Thoracic aorta (tissue), 2 donors: ENCODE measurements at places on chromosomes 6 and 20.

GRCh38 chr6:12160326-12160725, 129.8 kb upstream of the EDN1 start:
- no peak for DNase-seq

- no peak for DNase-seq
Observed at GRCh38 chr20:16539280-16540021, 33.8 kb downstream of the KIF16B start.

DNA sequence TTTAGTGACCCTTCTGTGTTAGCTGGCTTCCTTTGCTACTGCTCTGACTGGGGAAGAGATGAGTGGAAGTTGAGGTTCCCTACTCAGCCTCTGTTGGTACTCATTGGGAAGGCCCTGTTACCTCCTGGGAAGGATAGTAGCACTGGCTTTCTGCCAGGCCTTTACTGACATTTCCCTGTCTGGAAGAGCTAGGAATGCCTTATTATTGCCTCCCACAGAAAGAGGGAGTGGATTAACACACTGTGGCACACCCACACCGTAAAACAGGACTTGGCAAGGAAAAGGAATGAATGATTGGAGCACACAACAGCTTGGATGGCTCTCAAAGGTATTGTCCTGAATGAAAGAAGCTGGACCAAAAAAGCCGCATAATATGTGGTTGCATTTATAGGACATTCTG, 12.2 kb downstream of the ZNF831 start:
- DNase-seq, result no peak

- DNase-seq, result no peak
Observed at GRCh38 chr20:47070176-47070575, 175.5 kb downstream of the EYA2 start.

DNA sequence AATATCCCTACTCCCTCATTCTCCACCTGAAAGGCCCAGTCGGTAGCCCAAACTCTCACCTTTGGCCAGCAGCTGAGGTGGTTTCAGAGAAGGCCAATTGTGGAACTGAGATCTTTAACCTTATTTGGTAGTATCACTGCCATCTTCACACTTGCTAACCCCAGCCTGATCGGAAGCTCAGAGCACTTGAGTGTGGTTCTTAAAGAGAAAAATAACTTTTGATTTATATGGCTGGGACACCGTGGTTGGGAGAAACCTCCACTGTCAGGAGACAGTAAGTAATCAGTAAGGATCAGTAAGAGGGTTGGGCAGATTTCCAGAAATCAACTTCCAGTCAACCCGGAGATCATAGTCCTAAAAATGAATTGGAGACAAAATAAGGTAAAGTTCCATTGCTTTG, 22.8 kb upstream of the PRSS16 start:
- no peak for DNase-seq

- no peak for DNase-seq
Observed at GRCh38 chr6:44297063-44298038, 15.8 kb downstream of the AARS2 start.

GRCh38 chr6:107658920-107659865, 164.9 kb downstream of the SCML4 start:
- DNase-seq, result no peak

GRCh38 chr20:420721-421574, 12.8 kb downstream of the RBCK1 start:
- no peak for DNase-seq

GRCh38 chr6:168562576-168563151, 121.7 kb downstream of the SMOC2 start:
- no peak for DNase-seq

DNA sequence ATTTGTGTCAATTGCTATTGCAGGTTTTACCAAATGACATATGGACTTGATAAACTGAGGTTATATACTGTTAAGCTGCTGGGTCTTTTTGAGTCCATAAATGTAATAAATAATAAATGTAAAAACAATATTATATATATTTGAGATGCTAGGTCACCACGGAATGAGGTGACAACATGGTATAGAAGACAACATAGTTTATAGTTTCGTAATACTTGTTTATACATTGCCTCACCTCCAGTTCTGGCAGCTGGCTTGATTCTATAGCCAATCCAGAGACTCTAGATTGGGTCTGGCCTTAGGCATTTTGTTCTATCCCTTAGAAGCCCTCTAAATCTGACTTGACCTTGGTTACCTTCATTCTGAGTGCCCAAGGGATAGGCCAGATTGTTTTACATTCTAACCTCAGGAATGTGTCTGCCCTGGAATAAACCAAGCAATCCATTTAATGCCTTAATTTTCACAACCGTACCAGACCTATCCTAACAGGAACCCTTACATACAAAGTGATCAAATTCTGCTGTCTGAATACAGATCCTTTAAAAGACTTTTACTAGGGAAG, 61.5 kb upstream of the STXBP5 start:
- no peak for DNase-seq

DNA sequence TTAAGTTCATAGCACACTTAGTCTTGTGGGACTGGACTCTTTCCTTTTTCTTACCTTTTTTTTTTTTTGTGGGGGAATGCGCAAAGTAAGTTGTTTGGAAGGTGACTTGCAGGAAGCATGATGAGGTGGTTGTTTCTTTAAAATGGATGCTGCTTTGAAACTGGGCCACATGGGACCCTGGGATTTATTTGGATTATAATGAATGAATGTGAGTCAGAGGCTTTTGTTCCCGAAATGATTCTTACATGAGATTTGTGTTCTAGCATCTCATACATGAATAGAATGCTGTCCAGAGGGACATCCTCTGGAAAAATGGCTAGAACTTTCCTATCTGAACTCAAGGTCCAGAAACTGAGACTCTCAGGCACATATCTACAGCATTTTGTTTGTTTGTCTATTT, 236.6 kb upstream of the RNF24 start:
- DNase-seq, result no peak

GRCh38 chr20:25223179-25223661, 24.7 kb upstream of the PYGB start:
- DNase-seq, result no peak

GRCh38 chr6:24990944-24991809, 55.4 kb upstream of the RIPOR2 start:
- no peak for DNase-seq

DNA sequence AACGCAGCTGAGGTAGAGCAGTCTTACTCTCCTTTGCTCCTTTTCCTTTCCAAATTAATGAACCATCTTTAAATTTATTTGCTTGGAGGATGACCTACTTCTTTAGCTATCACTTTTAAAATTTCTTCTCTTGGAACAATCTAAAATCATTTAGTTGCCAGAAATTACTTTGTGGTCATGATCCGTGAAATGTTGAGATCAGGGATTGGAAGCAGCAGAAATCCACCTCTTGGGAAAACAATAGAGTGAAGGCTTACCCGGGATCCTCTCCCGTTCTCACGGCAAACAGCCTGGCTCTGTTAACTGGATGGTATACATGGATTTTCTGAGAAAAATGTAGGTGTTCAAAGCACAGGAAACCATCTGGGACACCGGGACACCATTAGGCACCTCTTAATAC, 7.7 kb downstream of the AKAP12 start:
- DNase-seq, result no peak

DNA sequence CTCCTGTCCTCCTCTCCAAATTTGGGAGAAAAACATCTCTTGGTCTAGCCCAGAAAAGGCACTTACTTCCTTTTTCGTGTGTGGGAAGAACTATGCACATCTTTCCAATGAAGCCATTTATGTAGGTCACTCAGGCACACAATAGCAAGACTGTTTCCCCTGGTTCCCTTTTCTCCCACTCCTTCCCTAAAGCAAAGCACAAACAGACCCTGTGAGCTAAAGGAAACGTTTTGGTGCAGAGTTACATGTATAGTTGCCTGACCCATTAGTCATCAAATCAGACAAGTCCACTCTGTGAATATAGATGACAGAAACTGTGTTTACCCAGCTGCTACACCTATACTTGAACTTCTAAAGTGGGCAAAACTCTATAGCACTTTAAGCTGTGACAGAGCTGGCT, 474.6 kb downstream of the COL12A1 start:
- DNase-seq, result no peak

- DNase-seq, result no peak
Observed at GRCh38 chr6:154907291-154907690, 87.8 kb upstream of the TIAM2 start.

GRCh38 chr6:23245572-23245971, 676.2 kb downstream of the HDGFL1 start:
- no peak for DNase-seq

GRCh38 chr6:34227761-34228421, 8.8 kb upstream of the HMGA1 start:
- no peak for DNase-seq

DNA sequence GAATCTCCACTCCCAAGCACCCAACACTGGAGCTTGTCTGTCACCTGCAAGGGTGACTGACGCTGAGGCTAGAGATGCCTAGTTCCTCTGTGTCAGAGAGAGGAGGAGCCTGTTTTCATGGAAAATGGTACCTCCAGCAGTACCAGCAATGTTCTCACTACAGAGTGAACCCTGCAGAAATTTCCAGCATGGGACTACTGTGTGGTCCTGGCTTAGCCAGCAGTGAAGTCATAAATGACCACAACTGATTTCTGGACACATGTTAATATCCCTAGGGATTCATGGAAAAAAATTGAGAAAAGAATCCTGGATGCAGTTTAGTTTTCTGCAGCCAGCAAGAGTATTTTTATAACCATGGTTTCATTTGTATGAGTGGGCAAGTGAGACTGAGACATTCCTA, 468.1 kb downstream of the CD83 start:
- no peak for DNase-seq

- DNase-seq, result no peak
Observed at GRCh38 chr6:103273048-103273447, 1586.7 kb downstream of the HACE1 start.

GRCh38 chr6:37210313-37210968, 40.5 kb downstream of the PIM1 start:
- DNase-seq, result peak; percentile 47

DNA sequence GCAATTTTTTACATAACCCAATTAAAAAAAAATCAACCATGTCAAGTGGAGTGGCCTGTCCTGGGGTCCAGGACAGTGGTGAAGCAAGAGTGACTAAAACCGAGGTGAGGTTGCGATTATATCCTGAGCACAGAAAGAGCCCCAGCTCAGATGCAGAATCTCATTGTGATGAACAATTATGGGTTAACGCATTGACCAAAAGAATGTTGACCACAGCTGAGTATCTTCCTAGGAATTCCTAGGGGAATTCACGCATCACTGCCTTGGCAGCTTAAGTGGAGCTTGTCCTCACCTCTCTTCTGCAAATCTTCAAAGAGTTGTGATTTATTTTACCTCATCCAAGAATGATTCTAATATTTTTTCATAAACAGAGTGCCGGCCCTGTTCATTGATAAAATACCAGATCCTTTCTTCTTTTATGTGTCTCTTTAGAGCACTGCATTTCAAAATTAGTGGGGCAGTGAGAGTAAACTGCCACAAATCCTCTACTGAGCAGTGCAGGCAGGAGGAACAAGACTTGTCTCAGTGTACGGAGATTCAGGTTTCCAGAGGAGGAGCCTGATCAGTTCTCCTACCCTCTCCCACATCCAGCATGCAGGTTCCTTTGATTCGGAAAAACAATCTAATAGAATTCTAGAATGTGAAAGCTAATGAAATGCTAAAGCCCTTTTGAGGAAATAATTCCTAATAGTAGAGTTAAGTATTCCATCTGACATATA, 60.1 kb upstream of the ZNF184 start:
- no peak for DNase-seq

DNA sequence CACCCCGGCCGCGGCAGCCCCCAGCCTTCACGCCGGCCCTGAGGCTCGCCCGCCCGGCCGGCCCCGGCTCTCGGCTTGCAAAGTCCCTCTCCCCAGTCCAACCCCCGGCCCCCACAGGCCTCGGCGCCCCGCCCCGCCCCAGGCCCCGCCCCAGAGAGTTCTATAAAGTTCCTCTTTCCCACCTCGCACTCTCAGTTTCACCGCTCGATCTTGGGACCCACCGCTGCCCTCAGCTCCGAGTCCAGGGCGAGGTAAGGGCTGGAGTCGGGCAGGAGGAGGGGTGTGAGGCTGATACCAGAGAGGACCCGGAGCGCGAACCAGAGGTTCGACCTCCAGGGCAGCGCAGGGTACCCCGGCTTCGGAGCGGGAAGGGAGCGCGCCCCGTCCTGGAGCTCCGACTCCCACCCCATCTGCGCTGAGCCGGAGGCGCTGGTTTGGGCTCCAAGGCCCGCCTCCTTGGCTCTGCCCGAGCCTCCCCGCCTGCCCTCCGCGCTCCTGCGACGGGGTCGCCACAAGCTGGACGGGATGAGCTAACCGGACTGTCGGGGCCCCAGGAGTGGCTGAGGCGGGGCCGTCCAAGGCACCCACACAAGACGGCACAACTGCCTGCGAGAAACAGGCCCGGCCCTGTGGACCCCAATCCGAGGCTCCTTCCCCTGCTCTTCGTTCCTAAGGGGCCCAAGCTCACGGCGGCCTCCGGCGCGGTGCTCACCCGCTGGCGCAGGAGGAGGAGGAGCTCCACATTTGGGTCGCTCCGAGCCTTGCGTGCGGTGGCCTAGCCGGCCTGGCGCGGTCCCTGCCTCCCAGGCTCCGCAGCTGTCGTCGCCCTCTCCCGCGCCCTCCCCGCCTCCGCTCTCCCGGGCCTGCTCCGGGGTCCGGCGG, at the start of gene IRF4:
Gene IRF4, plus strand, starts transcription at position 194 of the 882 bp plus-strand sequence. CDS start 1,401 bp downstream, outside the sequence.
- DNase-seq, result no peak

GRCh38 chr6:13432526-13433184, 54.7 kb downstream of the GFOD1 start:
- no peak for DNase-seq

DNA sequence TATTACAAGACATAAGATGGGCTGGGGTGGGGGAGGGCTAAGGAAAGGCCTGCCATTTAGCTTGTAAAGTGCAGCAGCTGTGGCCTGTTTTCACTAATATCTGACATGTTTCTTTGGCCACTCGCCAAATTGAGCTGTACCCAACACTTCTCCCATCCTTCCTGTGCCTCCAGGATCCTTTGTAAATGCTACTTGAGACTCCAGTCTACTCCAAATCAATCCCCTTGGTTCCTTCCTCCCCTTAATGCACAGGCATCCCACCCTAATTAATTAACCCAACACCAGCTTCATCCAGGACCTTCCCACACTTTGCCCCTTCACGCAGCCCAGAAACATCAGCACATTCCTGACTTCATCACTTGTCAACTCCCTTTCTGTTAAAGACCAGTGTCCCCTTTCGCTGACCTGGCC, 55.0 kb upstream of the TCF21 start:
- no peak for DNase-seq

DNA sequence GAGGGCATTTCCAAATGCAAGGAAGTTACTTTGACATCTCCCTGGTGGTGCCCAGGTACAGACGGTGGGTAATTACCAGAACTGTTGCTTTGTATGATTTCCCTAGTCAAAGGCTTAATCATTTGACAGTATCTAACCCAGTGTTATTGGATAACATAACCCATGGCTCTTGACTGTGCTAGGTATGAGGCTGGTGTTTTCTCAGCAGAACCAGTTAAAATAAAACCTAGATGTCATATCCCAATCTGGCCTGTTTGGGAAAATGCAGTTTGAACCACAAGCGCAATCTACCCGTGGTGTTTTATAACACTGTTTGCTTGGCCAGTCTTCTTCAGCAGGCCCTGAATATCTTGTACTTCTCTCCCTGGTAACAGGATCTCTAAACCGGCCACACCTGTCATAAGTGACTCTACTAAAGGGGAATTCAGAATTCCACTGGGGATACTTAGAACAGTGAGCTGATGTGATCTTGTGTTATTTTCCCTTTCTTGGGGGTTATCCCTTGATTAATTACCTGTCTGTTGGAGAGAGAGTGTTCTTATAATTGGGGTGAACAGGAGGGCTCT, 32.8 kb downstream of the PPP1R14C start:
- DNase-seq, result no peak
